ENCODE measurements at places on chromosomes 11 and 22.

DNA sequence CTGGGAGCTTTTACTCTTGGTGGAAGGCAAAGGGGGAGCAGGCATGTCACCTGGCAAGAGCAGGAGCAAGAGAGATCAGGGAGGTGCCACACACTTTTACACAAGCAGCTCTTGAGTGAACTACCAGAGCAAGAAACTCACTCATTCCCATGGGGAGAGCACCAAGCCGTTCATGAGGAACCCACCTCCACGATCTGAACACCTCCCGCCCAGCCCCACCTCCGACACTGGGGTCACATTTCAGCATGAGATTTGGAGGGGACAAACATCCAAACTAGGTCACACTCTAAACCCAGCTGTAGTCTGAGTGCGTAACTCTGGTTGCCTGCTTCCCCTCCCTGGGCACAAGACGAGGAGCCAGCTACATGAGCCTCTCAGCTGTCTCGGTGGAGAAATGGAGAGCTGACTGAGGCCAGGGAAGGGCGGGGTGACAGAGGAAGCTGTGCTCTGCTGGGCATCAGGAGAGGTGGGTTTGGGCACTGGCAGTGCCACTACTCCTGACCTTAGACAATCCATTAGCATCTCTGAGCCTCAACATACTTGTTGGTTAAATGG lies 134.6 kb downstream of the PKNOX2 start:
- DNase-seq = no peak

- peak; percentile 52 for DNase-seq
Observed at GRCh38 chr22:28983788-28984441, 77.7 kb downstream of the C22orf31 start.

DNA sequence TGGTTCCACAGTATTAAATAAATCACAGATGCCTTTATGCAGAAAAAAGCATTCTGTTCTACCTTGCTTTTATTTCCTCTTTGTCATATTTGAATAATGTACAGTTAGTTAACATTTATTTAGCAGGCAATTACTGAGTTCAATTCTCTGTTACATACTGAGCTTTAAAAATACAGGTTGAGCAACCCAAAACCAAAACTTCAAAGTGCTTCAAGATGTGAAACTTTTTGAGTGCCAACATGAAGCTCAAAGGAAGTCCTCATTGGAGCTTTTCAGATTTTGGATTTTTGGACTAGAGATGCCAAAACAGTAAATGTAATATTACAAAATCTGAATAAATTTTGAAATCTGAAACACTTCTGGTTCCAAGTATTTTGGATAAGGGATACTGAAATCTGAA lies 54.1 kb downstream of the PDHX start:
- DNase-seq = no peak

GRCh38 chr22:45314054-45314721 lies 4.5 kb downstream of the FAM118A start:
- DNase-seq = no peak

- no peak for DNase-seq
Observed at GRCh38 chr11:64763526-64764039, 3.8 kb upstream of the PYGM start.

DNA sequence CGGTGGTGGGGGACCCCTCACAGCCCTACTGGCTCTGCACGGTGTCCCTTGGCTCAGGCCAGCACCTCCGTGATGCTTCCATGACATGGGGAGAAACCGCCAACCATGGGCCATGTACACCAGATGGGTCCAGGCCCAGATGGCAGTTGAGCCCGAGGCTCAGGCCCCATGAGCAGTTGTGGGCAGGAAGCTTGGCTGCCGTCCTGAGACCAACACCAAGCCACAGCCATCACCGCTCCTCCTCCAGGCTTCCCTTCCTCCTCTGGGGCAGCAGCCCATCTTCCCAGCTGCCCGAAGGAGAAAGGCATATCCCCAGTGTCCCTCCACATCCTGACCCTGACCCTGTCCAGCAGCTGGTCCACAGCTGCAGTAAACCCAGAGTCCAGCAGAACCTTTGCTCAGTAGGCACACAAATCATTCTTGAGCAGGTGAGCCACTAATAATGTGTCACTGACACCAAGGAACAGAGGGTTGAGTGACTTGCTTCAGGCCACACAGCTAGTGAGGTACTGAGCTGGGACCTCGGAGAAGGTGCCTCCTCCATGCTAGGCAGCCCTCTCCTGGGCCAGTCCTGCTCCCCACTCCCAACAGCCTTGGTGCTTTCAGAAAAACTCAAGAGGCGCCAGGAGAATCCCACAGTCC lies 204.9 kb downstream of the CTTN start:
- DNase-seq = no peak

DNA sequence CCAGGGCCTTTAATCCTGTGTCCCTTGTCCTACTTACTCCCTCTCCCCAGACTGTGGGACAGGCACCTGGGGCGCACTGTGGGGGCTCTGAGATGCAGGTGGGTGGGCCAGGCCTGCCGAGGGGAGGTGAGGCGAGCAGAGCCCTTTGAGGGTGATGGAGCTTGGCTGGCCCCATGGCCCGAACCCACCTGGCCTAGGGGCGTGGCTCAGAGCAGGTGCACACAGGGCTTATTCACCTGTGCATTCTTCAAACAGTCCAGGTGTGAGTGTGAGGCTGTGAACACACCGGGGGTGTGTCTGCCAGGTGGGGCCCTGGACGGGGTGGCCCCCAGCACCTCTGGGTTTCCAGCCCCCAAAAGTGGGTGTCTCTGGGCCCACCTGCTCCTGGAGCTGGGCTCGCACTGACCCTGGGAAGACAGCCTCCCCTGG lies 9.0 kb upstream of the MUC5AC start:
- DNase-seq = no peak

Data from epithelial cell of esophagus (primary cell).